Astrocyte (in vitro differentiated cells and primary cell): ENCODE measurements at places on chromosomes 1 and 21. TPM values are rescaled to one million over a fixed set of nuclear protein-coding genes. Genes with fewer than 3 reads are reported as not detected.
A peak's percentile ranks its signal among the peaks of the same experiment; 100 is the strongest.

OXCT2 gene
- total RNA-seq, result 0.24 and 0.36 TPM in 2 replicates

CHIA gene
- total RNA-seq, result not detected in 2 replicates

OR2T29 gene
- not detected in 2 replicates for total RNA-seq

- H3K27me3 ChIP-seq, result no peaks in the 10 kb centered on the region
- H3K36me3 ChIP-seq, result no peaks in the 10 kb centered on the region
- H3K27ac ChIP-seq, result no peak overlapping the region
- no peaks in the 10 kb centered on the region for H3K4me1 ChIP-seq
These were observed 91.7 kb upstream of the PGBD5 start for GRCh38 chr1:230517786-230518185.

- H3K4me1 ChIP-seq, result peaks cover 37% of the 10 kb centered on the region
- H3K27ac ChIP-seq, result no peak overlapping the region
These were observed 11.1 kb upstream of the TNFRSF14 start for GRCh38 chr1:2544875-2545640.

DNA sequence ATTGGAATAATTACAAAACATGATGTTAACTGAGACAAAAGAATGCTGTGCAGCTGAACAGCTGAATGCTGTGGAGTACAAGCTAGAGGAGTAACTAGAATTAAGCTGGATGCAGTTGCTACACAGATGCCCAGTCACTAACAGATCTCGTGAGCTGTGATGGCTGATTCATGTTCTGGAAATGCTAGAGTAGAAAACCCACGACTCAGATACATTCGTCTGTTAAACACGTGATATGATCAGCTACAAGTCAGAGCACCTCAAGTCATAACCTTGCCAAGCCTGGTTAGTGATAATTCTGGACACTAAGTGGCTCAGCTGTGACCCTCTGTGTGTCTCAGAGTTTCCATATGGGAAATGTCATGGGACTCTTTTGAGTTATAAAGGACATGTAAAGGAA, 89.7 kb upstream of the ESRRG start:
- peak; percentile 46 for DNase-seq
- no peak overlapping the region for H3K4me3 ChIP-seq
- no peak overlapping the region for H3K27ac ChIP-seq
- no peaks in the 10 kb centered on the region for H3K4me1 ChIP-seq
- no peaks in the 10 kb centered on the region for H3K36me3 ChIP-seq
- no peaks in the 10 kb centered on the region for H3K27me3 ChIP-seq

DNA sequence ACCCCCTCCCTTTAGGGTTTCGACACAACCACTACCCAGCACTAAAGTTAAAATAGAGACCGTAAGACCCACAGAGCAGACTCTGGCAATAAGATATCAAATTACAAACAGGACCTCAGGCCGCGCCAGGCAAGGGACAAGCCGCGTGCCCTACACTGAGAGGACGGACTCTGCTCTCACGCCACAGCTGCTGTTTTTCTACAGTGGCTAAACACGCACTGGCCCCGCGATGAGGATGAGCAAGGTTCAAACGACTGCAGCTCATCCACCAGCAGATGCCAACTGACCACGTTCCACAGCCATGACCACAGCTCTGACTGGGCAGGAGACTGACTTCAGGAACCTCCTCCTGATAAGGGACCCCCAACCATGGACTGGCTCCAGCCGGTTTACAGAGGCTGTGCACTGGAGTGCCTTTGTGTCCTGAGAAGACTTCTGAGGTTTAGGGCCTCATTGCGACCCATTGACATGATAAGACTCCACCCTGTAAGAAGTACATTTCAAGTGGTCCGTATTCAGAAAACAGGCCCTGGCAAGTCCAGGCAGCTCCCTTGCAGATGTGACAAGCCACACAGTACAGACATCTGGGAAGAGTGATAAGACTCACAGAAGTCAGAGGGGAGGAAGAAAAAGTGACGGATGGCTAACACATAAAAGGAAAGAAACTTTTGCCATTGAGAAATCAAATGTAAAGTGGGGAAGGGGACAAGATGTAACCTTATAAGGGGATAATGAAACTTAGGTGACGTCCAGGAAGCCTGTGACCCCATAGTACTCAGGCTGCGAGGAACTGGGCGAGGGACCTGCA, 1.5 kb upstream of the KRTAP10-6 start:
- no peaks in the 10 kb centered on the region for H3K36me3 ChIP-seq
- no peak overlapping the region for H3K4me3 ChIP-seq
- DNase-seq, result no peak
- no peak overlapping the region for H3K27ac ChIP-seq

GRCh38 chr1:57423656-57424211, at the start of gene DAB1:
TSS of gene DAB1 (minus strand) at chr1:57424060. CDS start at chr1:57291030, 133,030 bp downstream.
- peak within 1 kb of the TSS; percentile 52 for H3K4me3 ChIP-seq
- peaks cover 5% of the 10 kb centered on the region for H3K4me1 ChIP-seq
- peak; percentile 15 for DNase-seq
- H3K27ac ChIP-seq, result no peak within 1 kb of the TSS

DNA sequence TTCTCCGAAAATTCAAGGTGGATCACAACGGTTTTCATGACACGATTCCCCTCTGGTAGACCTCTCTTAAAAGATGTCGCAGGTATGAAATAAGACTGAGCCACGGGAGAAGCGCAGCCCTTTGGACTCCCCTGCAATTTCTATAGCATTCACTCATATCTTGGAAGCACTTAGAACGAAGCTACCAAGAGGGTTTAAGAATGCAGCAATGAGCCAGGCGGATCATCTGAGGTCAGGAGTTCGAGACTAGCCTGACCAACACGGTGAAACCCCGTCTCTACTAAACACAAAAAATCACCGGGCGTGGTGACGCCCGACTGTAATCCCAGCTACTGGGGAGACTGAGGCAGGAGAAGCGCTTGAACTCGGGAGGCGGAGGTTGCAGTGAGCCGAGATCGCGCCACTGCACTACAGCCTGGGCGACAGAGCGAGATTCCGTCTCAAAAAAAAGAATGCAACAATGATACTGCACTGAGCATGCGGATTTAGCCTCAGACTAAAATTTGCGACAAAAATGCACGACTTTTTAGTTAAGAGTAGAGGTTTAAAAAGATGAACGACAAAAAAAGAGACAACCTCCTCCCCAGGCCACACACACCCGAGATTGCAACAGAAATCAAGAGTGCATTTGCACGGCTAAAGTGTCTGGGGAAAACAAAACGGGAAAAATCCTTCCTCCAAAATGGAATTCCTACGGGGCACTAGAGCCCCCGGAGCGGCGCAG, 743 bp downstream of the TOMM20 start:
- DNase-seq, result no peak
- peak overlapping the region; percentile 94 for H3K4me3 ChIP-seq
- H3K4me1 ChIP-seq, result peaks cover 6% of the 10 kb centered on the region
- H3K36me3 ChIP-seq, result peaks cover 12% of the 10 kb centered on the region

DNA sequence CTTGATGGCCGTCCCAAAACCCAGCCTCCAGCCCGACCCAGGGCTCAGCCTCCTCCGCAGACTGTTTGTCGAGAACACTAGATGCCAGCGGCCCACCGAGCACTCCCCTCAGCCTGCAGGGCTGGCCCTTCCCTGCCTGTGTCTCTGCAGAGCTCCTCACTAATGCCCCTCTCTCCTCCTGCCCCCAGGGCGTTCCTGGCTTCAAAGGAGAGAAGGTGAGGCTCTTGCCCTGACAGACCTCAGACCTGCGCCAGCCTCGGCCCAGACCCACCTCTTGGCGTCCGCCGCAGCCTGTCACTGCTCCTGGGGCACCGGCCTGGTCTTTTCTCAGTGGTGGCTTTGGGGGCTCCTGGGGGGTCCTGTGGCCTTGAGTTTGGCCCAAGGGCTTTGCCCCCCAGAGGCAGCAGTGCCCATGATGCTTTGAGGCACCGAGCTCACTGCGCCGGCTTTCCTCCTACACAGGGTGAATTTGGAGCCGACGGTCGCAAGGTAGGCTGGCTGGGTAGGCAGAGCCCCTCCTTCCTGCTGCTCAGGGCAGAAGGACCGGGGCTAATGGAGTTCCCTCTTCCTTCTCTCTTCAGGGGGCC, 18.4 kb downstream of the COL6A2 start:
- peaks cover 10% of the 10 kb centered on the region for H3K4me1 ChIP-seq
- DNase-seq, result no peak
- H3K27me3 ChIP-seq, result no peaks in the 10 kb centered on the region
- no peak overlapping the region for H3K4me3 ChIP-seq
- no peak overlapping the region for H3K27ac ChIP-seq

- H3K27ac ChIP-seq, result no peak overlapping the region
- H3K4me3 ChIP-seq, result no peak overlapping the region
- H3K4me1 ChIP-seq, result peaks cover 61% of the 10 kb centered on the region
- H3K36me3 ChIP-seq, result no peaks in the 10 kb centered on the region
- H3K27me3 ChIP-seq, result no peaks in the 10 kb centered on the region
These were observed 57.7 kb downstream of the UBE2T start for GRCh38 chr1:202283991-202284390.

GRCh38 chr1:248873993-248874533, 15.2 kb upstream of the ZNF692 start:
- no peaks in the 10 kb centered on the region for H3K4me1 ChIP-seq
- H3K4me3 ChIP-seq, result peak overlapping the region; percentile 67
- DNase-seq, result peak; percentile 76
- H3K27me3 ChIP-seq, result no peaks in the 10 kb centered on the region
- peak overlapping the region; percentile 82 for H3K27ac ChIP-seq

DNA sequence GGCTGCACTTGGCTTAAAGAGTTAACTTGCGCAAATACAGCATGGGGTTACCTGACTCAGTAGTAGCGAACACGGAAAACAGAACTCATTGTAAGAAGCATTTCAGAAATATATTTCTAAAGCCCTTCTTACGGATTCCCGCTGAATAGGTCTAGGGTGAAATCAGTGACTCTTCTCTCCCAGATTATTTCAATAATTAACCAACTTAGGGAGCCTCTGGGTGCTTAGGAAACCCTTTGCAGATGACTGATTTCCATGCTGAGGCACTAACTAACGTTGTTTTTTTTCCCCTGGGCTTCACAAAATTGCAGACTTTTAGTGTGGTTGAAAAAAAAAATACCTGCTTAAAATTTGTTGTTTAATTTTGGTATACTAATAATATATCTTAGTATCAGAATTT, 40.3 kb downstream of the BTG3 start:
- H3K36me3 ChIP-seq, result no peaks in the 10 kb centered on the region
- H3K27ac ChIP-seq, result no peak overlapping the region
